ENCODE measurements at places on chromosomes 6 and 20.
A peak's percentile ranks its signal among the peaks of the same experiment; 100 is the strongest.

DNA sequence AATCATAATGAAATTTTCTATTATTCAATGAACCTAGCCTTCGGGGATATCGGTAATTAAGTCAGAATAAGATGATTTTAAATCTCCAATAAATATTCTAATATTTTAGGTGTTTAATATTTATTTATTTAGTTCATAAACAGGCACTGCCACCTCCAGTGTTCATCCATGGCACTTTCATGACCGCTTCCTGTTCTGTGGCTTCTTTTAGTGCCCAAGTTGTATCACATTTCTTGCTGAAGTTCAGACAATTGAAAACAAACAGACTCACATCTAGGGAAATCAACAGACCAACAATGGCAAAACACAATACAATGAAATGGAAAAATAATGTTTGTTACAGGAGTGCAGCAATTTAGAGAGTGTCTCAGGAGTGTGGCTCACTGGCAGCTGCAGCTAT lies 26.0 kb downstream of the HDDC2 start:
- no peak for DNase-seq

GRCh38 chr6:167499161-167499660 lies 174.3 kb downstream of the TTLL2 start:
- DNase-seq = no peak

- DNase-seq = peak; percentile 40
Observed at GRCh38 chr6:19803331-19804204, 33.6 kb upstream of the ID4 start.

DNA sequence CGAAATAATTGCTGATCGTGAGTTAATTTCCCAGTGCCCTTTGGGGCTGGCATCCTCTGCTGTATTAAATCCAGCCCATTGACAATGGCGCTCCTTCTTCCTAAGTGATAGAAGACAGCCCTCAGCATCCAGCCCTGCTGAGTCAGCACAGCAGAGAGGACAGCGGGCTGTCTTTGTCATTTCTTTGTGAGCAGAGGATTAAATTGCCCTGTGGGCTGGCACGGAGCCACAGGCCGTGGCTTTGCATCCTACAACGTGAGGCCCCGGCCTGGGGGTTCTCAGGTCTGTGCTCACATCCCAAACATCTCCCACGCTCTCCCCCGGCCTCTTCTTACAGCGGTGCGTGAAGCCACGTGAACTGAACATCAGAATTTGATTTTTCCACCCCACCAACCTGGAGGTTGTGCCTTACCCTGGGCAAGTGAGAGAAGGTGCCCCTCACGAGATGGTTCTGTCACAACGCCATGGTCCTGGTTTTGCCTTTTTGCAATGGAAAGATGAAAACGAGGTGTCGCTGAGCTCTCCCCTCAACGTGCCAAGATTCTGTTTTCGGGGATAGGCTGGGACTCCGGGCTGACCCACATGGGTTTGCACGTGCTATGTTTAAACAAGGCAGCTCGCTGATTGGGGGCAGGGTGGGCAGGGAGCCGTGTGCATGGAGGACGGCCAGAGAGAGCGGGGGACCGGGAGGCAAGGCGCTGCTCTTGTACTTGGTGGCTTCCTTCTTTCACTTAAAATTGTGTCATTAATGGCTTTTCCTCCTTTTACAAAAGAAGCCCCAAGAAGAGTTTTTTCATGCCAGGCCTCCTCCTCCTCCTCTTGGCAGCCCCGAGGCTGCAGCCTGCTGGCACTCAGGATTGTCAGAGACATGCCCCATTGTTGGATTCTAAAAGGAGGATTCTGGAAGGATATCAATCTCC lies 19.5 kb downstream of the CDH4 start:
- peak; percentile 36 for DNase-seq

DNA sequence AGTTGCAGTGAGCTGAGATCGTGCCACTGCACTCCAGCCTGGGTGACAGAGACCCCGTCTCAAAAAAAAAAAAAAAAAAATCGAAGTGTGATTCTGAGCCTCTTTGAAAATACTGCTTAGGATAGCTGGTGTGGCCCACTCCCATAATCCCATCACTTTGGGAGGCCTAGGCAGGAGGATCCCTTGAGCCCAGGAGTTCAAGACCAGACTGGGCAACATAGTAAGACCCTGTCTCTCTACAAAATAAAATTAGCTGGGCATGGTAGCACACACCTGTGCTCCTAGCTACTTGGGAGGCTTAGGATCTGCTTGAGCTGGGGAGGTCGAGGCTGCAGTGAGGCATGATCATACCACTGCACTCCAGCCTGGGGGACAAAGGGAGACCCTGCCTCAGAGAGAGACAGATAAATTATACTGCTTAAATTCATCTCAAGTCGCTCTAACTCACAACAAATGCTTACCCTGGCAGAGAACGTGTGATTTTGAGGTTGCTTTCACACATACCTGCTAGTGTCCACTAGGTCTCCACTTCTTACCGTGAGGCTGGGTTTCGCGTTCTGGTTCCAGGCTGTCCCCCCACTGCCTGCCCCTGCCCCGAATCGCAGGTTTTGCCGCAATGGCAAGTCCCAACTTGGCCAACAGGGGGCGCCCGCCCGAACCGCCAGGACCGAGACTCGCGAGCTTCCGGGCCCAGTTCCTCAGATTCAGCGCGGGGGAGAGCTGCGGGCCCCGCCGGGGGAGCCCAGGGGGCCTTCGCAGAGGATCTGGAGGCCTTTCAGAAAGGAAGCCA lies 12.3 kb upstream of the TMC2 start:
- peak; percentile 73 for DNase-seq

Measured in NCI-H1105 (cell line).